Regular cardiac myocyte (primary cell): ENCODE measurements at places on chromosomes 3 and 15. TPM values are rescaled to one million over a fixed set of nuclear protein-coding genes. Genes with fewer than 3 reads are reported as not detected.

NPAP1 gene
- total RNA-seq: under 0.01 TPM in 1 of 2 replicates, not detected in the other

GRAMD2A gene
- total RNA-seq: 0.19 and 0.28 TPM in 2 replicates

PRKCD gene
- total RNA-seq: 1.7 and 5.6 TPM in 2 replicates

RTP1 gene
- under 0.01 TPM in 1 of 2 replicates, not detected in the other for total RNA-seq

RBPMS2 gene
- total RNA-seq: not detected in 2 replicates

MST1R gene
- 0.85 and 0.96 TPM in 2 replicates for total RNA-seq

NR2E3 gene
- 0.38 TPM in 1 of 2 replicates, not detected in the other for total RNA-seq

AGTR1 gene
- 2.3 and 4.4 TPM in 2 replicates for total RNA-seq

ROPN1 gene
- total RNA-seq: not detected in 2 replicates

NOX5 gene
- under 0.01 and 0.28 TPM in 2 replicates for total RNA-seq

CDHR4 gene
- not detected in 2 replicates for total RNA-seq

DUOX1 gene
- total RNA-seq: under 0.01 TPM in 2 replicates

CLSTN2 gene
- 1.3 and 1.4 TPM in 2 replicates for total RNA-seq

PAK2 gene
- 33.2 and 37.2 TPM in 2 replicates for total RNA-seq

KBTBD12 gene
- total RNA-seq: not detected in 2 replicates

A4GNT gene
- total RNA-seq: not detected in 2 replicates

VIPR1 gene
- total RNA-seq: 7.7 and 22.8 TPM in 2 replicates

ZNF774 gene
- 1.7 and 3.1 TPM in 2 replicates for total RNA-seq

FANCD2OS gene
- total RNA-seq: not detected in 2 replicates

SKIL gene
- total RNA-seq: 76.5 and 84.8 TPM in 2 replicates

BCHE gene
- total RNA-seq: 1.2 and 3.4 TPM in 2 replicates

PAQR5 gene
- total RNA-seq: 0.58 and 2.3 TPM in 2 replicates

DCBLD2 gene
- total RNA-seq: 481 and 809 TPM in 2 replicates

C2CD4B gene
- total RNA-seq: 0.19 and 0.28 TPM in 2 replicates

SUSD5 gene
- total RNA-seq: 11.3 and 20.7 TPM in 2 replicates

EIF2B5 gene
- total RNA-seq: 29.3 and 39.1 TPM in 2 replicates

DLL4 gene
- total RNA-seq: 0.28 and 0.38 TPM in 2 replicates

PTH1R gene
- total RNA-seq: 0.38 and 0.85 TPM in 2 replicates

CKMT1B gene
- 0.85 TPM in 1 of 2 replicates, not detected in the other for total RNA-seq

PAK6 gene
- 0.56 TPM in 1 of 2 replicates, not detected in the other for total RNA-seq

IL17RB gene
- under 0.01 TPM in 1 of 2 replicates, not detected in the other for total RNA-seq

ADAMTSL3 gene
- 0.38 and 1.7 TPM in 2 replicates for total RNA-seq

ILDR1 gene
- not detected in 2 replicates for total RNA-seq

THRB gene
- total RNA-seq: 0.19 and 1.4 TPM in 2 replicates

PARP15 gene
- total RNA-seq: under 0.01 and 0.56 TPM in 2 replicates

DLEC1 gene
- total RNA-seq: 0.28 TPM in 1 of 2 replicates, not detected in the other

GOLGA8Q gene
- total RNA-seq: 0.58 and 1.4 TPM in 2 replicates

SYNPR gene
- total RNA-seq: not detected in 2 replicates

EIF4A2 gene
- total RNA-seq: 847 and 2,167 TPM in 2 replicates

GHSR gene
- not detected in 2 replicates for total RNA-seq

SLC12A1 gene
- under 0.01 TPM in 1 of 2 replicates, not detected in the other for total RNA-seq

RAMAC gene
- total RNA-seq: 35.1 and 36.6 TPM in 2 replicates

GNAT1 gene
- not detected in 2 replicates for total RNA-seq
